ENCODE measurements at places on chromosomes 3 and 15. TPM values are rescaled to one million over a fixed set of nuclear protein-coding genes. Genes with fewer than 3 reads are reported as not detected.

Gene LRRC31
- total RNA-seq = not detected

Gene SST
- total RNA-seq = not detected

Gene TMEM40
- not detected for total RNA-seq

Gene P2RY14
- total RNA-seq = 0.34 TPM

Gene GOLGA8J
- total RNA-seq = not detected

Gene ADCY5
- not detected for total RNA-seq

Gene PLSCR4
- not detected for total RNA-seq

Gene TLR9
- 2.3 TPM for total RNA-seq

Gene SLC28A1
- not detected for total RNA-seq

Gene MST1R
- 0.84 TPM for total RNA-seq

Gene FES
- total RNA-seq = 68.3 TPM

Gene PCBP4
- 27.4 TPM for total RNA-seq

Gene FANCD2OS
- total RNA-seq = not detected

Gene STX19
- not detected for total RNA-seq

Gene IQCF5
- not detected for total RNA-seq

Gene FETUB
- not detected for total RNA-seq

Gene SERP1
- total RNA-seq = 123 TPM

Gene MUC20
- 7.8 TPM for total RNA-seq

Gene NR2E3
- total RNA-seq = not detected

DNA sequence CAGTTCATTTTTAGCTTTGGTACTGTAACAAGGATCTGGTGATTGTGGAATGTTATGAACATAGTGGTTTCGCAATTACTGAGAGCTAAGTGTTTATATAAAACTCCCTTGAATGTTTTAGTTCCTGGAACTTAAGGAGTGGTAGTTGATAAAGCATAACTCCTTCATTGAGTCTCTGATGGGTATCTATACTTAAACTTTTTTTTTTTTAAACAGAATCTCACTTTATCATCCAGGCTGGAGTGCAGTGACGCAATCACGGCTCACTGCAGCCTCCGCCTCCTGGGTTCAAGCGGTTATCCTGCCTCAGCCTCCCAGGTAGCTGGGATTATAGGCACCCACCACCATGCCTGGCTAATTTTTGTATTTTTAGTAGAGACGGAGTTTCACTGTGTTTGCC lies 11.3 kb downstream of the PRKCI start:
- DNase-seq = no peak

- DNase-seq = no peak
Observed at GRCh38 chr3:194494951-194495374, 8.2 kb upstream of the ATP13A3 start.

- no peak for DNase-seq
Observed at GRCh38 chr3:189288348-189289235, 116.8 kb downstream of the TPRG1 start.

GRCh38 chr3:12234192-12234591 lies 54.7 kb upstream of the PPARG start:
- DNase-seq = no peak

- DNase-seq = no peak
Observed at GRCh38 chr15:90576711-90577389, 47.1 kb downstream of the CRTC3 start.

GRCh38 chr3:82058809-82059208 lies 297.4 kb upstream of the GBE1 start:
- DNase-seq = no peak

DNA sequence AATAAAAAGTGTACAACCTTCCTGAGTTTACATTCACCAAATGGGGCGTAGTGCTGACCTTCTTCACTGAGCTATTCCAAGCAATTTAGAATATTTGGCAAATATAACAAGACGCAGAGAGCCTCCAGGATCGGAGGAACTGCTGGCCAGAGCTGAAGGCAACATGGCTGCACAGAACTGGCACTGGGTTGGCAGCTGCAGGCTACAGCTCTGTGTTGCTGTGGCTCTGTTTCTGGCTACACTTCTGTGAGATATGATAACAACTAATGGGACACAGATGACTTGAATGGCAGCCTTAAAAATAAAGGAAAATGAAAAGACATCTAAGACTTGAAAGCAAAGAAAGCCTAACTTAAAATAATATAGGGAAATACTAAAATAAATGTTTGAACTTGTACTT lies 10.8 kb upstream of the SLC6A20 start:
- no peak for DNase-seq

DNA sequence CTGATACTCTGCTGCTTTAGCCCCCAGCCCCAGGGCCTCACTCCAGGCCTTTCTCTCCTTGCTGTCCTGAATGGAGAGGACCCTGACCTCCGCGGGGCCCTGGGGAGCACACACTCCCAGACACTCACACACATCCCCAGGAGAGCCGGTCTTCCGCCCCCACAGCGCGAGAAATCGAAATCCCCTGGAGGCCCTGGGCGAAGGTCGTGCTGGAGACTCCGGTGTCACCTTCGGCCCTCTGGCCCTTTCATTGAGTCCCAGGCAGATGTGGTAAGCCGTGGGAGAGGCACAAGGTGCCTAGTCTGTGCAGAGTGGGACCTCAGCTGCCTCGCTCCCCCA lies 848 bp upstream of the GOLGA8B start:
- no peak for DNase-seq

DNA sequence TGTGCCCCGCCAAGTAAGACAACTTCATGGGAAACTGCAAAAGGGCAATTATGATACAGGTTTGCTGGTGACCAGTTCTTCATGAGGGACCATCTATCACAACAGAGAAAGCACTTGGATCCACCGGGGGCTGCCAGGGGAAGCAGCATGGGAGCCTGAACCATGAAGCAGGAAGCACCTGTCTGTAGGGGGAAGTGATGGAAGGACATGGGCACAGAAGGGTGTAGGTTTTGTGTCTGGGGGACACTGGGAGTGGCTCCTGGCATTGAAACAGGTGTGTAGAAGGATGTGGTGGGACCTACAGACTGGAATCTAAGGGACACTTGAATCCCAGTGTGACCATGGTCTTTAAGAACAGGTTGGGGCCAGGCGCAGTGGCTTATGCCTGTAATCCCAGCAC lies 22.6 kb downstream of the MKRN2 start:
- DNase-seq = no peak

DNA sequence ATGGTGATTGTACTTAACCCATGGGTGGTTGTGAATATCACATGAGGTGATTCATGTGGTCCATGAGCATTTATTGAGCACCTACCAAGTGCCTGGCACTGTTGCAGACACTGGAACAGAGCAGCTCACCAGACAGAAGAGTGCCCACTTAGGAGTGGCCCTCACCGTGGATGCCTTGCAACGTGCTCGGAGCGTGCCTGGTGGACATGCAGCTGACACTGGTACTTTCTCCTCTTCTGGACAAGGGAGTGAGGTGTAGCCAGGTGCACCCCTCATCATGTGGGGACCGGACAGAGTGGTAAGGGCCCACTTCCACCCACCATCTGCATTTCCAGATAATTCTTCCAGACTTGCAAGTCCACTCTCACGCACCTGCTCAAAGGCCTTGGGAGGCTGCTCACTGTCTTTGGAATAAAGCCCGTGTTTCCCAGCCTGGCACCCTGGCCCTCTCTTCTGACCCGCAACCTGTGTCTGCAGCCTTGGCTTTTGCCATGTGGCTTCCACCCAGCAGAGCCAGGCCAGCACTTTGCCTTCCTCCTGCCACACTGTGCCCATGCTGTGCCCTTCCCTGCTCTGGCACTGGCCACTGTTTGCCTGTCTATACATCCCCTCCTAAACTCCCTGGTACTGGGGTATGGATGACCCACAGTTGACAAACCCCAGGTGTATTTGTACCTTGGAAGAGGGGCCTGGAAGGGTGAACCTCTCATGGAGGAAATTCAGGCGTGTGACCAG lies 90.9 kb upstream of the SEC13 start:
- no peak for DNase-seq

- DNase-seq = no peak
Observed at GRCh38 chr15:66403323-66403722, 16.6 kb downstream of the MAP2K1 start.

GRCh38 chr3:124862006-124862405 lies 25.2 kb downstream of the ITGB5 start:
- no peak for DNase-seq

DNA sequence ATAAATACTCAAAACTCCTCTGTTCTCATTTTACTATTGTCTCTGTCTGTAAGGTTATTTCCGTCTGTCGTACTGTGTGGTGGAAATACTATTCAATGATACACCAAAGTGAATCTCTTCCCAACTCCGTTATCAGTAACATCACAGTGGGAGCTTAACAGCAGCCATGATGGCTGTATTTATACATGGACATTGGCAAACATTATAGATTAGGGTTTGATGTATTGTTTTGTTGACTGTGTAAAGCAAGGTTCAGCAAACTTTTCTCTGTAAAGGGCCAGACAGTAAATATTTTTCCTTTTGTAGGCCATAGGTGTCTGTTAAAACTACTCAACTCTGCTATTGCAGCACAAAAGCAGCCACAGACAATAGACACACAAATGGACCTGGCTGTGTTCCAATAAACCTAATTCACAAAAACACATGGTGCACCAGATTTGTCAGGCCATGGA lies 23.2 kb downstream of the LIPC start:
- no peak for DNase-seq

DNA sequence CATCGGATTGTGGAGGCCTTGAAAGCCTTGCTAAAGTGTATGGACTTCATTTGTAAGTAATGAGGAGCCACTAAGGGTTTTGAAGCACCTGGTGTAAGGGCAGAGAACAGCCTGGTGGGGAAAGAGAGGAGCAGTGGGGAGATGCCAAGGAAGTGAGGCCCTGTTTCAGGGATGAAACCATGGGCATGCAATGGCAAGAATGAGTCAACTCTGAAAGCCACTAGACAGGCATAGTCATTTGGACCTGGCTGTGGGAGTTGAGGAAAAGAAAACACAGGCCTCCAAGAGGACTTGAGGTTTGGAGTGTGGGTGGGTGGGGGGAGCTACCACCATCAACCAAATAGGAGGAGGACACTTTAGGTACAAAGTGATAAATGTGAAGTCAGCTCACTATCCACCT lies 7.6 kb downstream of the XCR1 start:
- DNase-seq = peak; percentile 41

DNA sequence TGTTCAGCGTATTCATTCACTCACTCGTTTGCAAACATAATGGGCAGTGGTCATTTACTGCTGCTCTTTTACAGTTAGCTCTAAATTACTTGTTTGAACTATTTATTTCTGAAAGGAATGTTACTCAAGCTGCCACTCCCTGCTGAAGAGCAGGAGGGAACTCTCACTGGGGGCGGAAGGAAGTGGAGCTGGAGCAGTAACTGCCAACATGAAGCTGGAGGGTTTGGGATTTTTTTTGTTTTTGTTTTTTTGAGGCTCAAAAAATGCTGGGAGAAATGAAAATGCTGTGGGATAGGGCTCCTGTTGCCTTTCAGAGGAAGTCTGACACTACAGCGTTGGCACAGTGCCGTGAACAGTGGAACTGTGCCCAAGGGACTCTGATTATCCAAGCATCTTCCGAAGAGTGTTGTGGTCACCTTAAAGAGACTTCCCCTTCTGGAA lies 44.1 kb downstream of the SENP2 start:
- DNase-seq = no peak

- no peak for DNase-seq
Observed at GRCh38 chr15:35603301-35603700, 57.3 kb upstream of the DPH6 start.

DNA sequence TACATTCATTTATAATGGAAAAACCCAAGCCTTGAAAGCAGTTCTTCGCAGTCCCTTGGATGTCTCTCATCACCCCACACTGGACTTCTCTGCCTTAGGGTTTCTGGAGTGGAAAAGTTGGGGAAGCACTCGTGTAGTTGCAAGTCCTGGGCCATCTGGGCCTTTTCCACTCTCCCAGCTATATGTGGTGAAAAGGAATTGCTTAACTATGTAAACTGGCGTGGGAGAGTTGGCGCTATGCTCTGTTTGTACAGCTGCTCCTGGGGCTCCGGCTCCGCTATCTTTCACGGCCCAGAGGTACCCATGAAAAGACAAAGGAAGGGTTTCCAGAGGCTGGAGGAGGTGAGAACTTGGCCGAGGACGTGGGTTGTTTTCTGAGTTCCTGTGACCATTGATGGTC lies 81.1 kb upstream of the MYZAP start:
- no peak for DNase-seq

- no peak for DNase-seq
Observed at GRCh38 chr15:88076328-88076727, 180.2 kb downstream of the NTRK3 start.

- peak; percentile 22 for DNase-seq
Observed at GRCh38 chr3:98733053-98733811, 29.9 kb upstream of the ST3GAL6 start.

GRCh38 chr15:48426941-48427340 lies 95.7 kb downstream of the DUT start:
- no peak for DNase-seq

GRCh38 chr3:32500880-32501782 lies 1.5 kb downstream of the CMTM6 start:
- DNase-seq = no peak

DNA sequence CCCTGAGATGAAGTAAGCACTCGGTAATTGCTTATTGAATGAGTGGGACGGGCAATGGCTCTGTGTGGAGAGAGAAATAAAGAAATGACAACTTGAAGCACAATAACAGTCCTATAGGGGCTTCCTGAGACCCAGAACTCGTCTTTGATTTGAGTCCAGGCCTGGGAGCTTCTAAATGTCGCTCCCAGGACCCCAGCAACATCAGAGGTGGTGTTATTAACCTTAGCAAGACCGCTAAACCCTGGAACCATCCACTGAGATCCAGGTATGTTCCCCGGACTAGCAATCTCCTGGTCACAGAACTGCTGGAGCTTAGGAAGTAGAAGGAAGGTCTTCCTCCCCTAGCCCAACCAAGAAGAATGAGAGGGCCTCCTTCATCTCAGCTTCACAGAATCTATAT lies 160.0 kb downstream of the MINAR1 start:
- DNase-seq = no peak

- DNase-seq = no peak
Observed at GRCh38 chr3:123431658-123432324, 17.1 kb downstream of the ADCY5 start.

DNA sequence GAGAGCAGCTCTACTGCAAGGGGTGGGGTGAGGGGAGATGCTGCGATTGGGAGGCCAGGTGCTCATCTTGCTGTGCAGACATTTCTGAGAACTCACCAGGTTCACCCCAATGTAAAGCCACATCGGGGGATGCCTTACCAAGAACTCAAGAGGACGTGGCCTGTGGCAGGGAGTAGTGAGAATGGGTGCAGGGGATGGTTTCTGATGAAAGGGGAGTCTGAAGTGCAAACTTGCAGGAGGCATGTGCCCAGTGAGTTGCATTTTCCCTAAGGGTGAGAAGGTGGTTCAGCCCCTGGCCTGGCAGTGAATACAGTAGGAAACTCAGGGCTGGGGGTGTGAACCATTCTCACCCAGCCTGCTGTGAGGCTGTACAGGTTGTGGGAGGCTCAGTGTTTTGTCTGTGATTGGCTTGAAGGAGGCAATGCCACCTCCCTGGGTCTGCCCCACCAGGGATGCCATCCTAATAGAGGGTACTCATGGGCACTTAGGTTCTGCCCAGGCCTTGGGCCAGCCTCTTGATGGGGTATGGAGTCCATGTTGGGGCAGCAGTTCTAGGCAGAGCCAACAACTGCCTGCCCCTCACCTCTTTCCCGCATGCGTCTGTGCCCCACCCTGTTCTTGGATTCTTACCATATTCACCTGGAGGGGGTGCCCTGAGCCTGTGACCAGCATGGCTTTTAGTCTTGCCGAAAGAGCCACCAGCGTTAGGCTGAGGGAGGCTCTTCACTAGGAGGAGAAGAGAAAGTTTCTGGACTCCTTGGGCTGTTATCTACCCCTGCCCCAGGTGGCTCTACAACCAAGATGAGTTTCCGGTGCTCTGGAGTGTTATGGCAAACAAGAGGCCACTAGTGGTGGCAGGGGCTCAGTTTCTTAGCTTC lies 4.5 kb downstream of the HEMK1 start:
- DNase-seq = peak; percentile 88
